Osteocyte (in vitro differentiated cells): ENCODE measurements at places on chromosomes 1 and 21. TPM values are rescaled to one million over a fixed set of nuclear protein-coding genes. Genes with fewer than 3 reads are reported as not detected.

Gene MYOG
- not detected in 2 replicates for total RNA-seq

DNA sequence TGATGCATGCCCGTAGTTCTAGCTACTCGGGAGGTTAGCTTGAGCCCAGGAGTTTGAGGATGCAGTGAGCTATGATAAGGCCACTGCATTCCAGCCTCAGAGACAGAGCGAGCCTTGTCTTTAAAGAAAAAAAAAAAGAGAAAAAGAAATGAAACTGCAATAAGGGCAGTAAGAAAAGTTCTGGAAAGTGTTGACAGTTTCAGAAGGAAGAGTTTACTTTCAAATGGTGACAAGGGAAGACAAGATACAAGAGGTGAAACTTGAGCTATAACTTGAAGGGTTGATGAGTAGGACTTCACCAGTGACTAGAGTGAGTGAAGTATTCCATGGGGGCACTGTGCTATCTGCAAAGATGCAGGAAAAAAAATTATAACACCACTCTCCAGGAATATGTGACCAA, 125.0 kb downstream of the AKT3 start:
- peaks cover 39% of the 10 kb centered on the region for H3K4me1 ChIP-seq
- no peak for DNase-seq
- H3K27ac ChIP-seq, result no peak overlapping the region
- no peak overlapping the region for H3K4me3 ChIP-seq

DNA sequence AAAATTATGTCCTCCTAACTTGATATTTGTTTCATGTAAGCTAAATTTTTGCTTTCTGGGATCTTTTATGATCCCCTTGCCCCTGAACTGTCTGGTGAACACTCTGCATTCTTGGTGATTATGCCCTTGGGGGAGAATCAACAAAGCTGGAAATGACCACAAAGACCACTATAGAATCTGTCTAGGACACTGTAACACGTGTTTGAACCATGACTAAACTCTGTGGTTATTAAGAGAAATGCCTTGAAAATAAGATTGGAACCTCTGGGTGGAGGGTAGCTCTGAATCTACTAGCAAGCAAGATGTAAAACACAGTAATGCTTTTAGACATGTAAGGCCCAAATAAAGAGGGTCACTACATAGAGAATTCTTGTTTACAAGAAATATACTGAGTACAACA, 237.5 kb downstream of the HMCN1 start:
- peaks cover 68% of the 10 kb centered on the region for H3K4me1 ChIP-seq
- peak overlapping the region; percentile 79 for H3K27ac ChIP-seq
- H3K4me3 ChIP-seq, result no peak overlapping the region
- no peaks in the 10 kb centered on the region for H3K27me3 ChIP-seq
- peaks cover 15% of the 10 kb centered on the region for H3K36me3 ChIP-seq

GRCh38 chr1:203048555-203049051, 22.3 kb downstream of the PPFIA4 start:
- peaks cover 29% of the 10 kb centered on the region for H3K27me3 ChIP-seq
- no peak overlapping the region for H3K27ac ChIP-seq
- peaks cover 14% of the 10 kb centered on the region for H3K4me1 ChIP-seq
- no peak for DNase-seq
- no peak overlapping the region for H3K4me3 ChIP-seq
- H3K36me3 ChIP-seq, result no peaks in the 10 kb centered on the region

Gene SLC25A24
- total RNA-seq, result 40.4 and 41.3 TPM in 2 replicates

DNA sequence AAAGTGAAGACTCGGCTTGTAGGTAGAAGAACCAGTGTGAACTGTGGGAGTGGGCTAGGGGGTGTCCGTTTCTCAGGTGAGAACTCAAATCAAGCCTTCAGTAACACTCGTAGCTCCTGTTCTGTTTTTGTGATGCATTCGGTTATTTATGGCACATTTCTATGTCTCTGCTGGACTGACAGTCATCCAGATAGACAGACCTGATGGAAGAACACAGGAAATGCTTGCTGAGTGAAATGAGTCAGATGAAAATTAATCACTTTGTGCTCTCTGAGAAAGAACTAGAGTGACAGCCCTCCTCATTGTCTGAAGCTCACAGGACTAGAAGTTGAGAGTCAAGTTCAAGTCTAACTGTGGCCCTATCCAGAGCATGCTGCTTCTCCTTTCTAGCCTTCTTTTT, 360.1 kb upstream of the PLXNA2 start:
- no peaks in the 10 kb centered on the region for H3K27me3 ChIP-seq
- no peaks in the 10 kb centered on the region for H3K36me3 ChIP-seq
- H3K4me3 ChIP-seq, result no peak overlapping the region

- no peaks in the 10 kb centered on the region for H3K27me3 ChIP-seq
- no peak for DNase-seq
- peaks cover 66% of the 10 kb centered on the region for H3K4me1 ChIP-seq
Measured at GRCh38 chr1:24770881-24771280, 25.6 kb downstream of the CLIC4 start.

Gene HPCAL4
- total RNA-seq, result not detected in 2 replicates

Gene SLC30A1
- total RNA-seq, result 12.1 and 14.2 TPM in 2 replicates

GRCh38 chr1:215517441-215517891, 49.6 kb upstream of the KCTD3 start:
- no peak for DNase-seq
- peak overlapping the region; percentile 70 for H3K27ac ChIP-seq
- no peaks in the 10 kb centered on the region for H3K27me3 ChIP-seq
- H3K36me3 ChIP-seq, result no peaks in the 10 kb centered on the region
- no peak overlapping the region for H3K4me3 ChIP-seq

GRCh38 chr1:235415008-235415904, 48.0 kb downstream of the TBCE start:
- no peaks in the 10 kb centered on the region for H3K27me3 ChIP-seq
- peak; percentile 86 for DNase-seq
- H3K27ac ChIP-seq, result peak overlapping the region; percentile 8
- H3K4me1 ChIP-seq, result peaks cover 7% of the 10 kb centered on the region

Gene CTTNBP2NL
- total RNA-seq, result 50.6 and 54.2 TPM in 2 replicates

Gene ATAD3C
- total RNA-seq, result 0.27 and 0.44 TPM in 2 replicates

- no peak overlapping the region for H3K27ac ChIP-seq
- no peak overlapping the region for H3K4me3 ChIP-seq
- peaks cover 85% of the 10 kb centered on the region for H3K36me3 ChIP-seq
Measured at GRCh38 chr1:119919241-119919640, 22.9 kb upstream of the ADAM30 start.

Gene NCMAP
- not detected in 2 replicates for total RNA-seq
